ENCODE measurements at places on chromosomes 4 and X. TPM values are rescaled to one million over a fixed set of nuclear protein-coding genes. Genes with fewer than 3 reads are reported as not detected.

RHOXF2B gene
- not detected for total RNA-seq

SOWAHB gene
- total RNA-seq = under 0.01 TPM

REELD1 gene
- total RNA-seq = not detected

TMEM271 gene
- not detected for total RNA-seq
